ENCODE measurements at places on chromosomes 12 and 14.

DNA sequence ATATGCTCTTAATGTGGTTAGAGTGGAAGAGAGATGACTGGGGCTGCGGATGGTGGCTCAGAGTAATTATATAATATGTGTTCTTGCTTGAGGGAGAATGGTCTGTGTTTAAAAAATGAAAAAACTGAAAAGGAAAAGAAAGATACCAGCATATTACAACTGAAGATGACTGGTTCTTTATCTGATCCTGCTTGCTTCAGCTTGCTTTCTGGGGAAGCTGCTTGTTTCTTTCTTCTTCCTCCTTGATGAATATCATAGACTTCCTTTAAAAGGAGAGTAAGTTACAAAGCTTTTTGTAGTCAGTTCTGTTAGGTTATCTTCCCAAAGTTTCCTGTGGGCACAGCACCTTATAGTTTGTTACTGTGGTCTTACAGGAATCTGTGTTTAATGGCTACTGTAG is 210.9 kb downstream of the ERC1 start:
- H3K27ac ChIP-seq, result no peak overlapping the region
- H3K27me3 ChIP-seq, result no peaks in the 10 kb centered on the region
- peaks cover 2% of the 10 kb centered on the region for H3K4me1 ChIP-seq
- no peak overlapping the region for H3K4me3 ChIP-seq

GRCh38 chr12:54689034-54689372 is 40.8 kb upstream of the DCD start:
- no peak for DNase-seq
- no peak overlapping the region for H3K27ac ChIP-seq

DNA sequence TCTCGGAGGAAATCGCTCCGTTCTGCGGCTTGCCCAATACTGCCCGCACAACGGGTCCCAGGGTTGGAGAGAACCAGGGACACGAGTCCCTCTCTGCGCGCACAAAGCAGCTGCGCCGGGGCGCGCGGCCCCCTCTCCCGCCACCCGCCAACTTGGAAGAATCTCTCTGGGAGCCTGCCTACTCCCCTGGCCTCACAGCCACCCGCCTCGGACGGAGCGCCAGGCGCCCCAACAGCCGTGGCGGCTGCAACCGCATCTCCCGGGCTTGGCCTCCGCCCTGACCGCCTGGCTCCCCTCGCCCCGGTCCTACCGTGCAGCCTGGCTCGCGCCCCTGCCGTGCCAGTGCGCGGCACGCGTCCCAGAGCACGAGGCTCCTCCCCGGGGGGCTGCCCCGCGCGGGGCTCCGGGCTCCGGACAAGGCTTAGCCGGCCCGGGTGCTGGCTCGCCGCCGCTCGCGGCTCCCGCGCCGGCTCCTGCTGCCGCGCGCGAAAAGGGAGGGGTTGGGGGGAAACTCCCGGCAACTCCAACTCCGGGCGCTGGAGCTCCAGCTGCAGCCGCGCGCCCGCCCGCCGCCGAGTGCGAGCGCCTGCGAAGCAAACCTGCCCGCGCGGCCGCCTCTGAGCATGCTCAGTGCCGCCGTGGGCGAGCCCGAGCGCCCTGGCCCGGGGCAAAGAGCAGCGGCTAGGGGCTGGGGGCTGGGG is at the start of gene STXBP6:
TSS of gene STXBP6 (minus strand) at position 580 of the 701 bp plus-strand sequence. CDS start 75,329 bp downstream, outside the sequence.
- peak within 1 kb of the TSS; percentile 66 for H3K4me3 ChIP-seq
- H3K4me1 ChIP-seq, result no peaks in the 10 kb centered on the region
- H3K36me3 ChIP-seq, result no peaks in the 10 kb centered on the region
- peak; percentile 78 for DNase-seq
- peak within 1 kb of the TSS; percentile 38 for H3K27ac ChIP-seq

GRCh38 chr12:2212971-2213869 is 160.4 kb downstream of the CACNA1C start:
- H3K27me3 ChIP-seq, result no peaks in the 10 kb centered on the region
- DNase-seq, result no peak
- H3K27ac ChIP-seq, result no peak overlapping the region
- no peaks in the 10 kb centered on the region for H3K4me1 ChIP-seq
- no peak overlapping the region for H3K4me3 ChIP-seq

- H3K36me3 ChIP-seq, result no peaks in the 10 kb centered on the region
- H3K4me3 ChIP-seq, result no peak overlapping the region
- H3K4me1 ChIP-seq, result no peaks in the 10 kb centered on the region
Observed at GRCh38 chr14:104929268-104930230, 4.9 kb downstream of the PLD4 start.

- no peaks in the 10 kb centered on the region for H3K27me3 ChIP-seq
- no peaks in the 10 kb centered on the region for H3K4me1 ChIP-seq
- H3K27ac ChIP-seq, result no peak overlapping the region
- DNase-seq, result no peak
Observed at GRCh38 chr12:78331753-78332152, 501.1 kb downstream of the NAV3 start.

DNA sequence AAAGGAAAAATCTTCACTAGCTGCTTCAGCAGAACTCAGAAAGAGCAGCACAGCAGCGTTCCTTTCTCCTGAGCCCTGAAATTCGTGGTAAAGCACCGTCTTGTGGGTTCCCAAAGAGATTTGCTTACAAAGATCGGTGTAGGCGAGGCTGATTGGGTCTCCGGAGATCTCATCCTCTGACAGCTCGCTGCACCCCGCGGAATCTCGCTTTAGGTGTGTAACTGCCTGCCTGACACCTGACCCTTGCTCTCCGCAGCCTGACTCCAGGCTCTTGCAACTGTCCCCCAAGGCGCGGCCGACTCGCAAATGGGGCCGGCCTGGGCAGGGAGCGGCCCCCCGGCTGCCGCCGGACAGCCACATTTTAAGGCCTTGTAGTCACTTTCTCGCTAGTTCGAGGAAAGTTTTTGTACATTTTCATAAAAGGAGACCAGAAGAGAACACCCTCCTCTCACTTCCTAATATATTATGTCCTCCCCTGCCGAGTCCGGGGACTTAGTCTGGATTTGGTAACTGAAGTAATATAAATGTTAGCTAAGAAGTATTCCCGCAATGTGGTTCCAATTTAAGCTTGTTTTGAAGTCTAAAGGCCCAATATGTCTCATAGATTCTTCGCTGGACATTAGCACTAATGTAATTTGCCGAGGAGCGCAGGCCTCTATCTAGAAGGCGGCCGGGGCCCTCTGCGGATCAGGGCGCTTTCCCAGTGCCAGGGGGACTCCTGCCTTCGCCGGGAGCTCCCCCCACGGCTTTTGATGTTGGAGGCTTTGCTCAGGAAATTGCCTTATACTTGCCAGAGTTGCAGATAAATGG is 177.3 kb upstream of the CDKN3 start:
- no peak for DNase-seq
- H3K27ac ChIP-seq, result no peak overlapping the region
- no peaks in the 10 kb centered on the region for H3K4me1 ChIP-seq
- peak overlapping the region; percentile 64 for H3K4me3 ChIP-seq
- H3K27me3 ChIP-seq, result no peaks in the 10 kb centered on the region

GRCh38 chr14:79551523-79551922 is 659.8 kb downstream of the DIO2 start:
- H3K27me3 ChIP-seq, result no peaks in the 10 kb centered on the region
- H3K36me3 ChIP-seq, result no peaks in the 10 kb centered on the region
- H3K4me1 ChIP-seq, result no peaks in the 10 kb centered on the region
- no peak overlapping the region for H3K4me3 ChIP-seq
- DNase-seq, result no peak

- H3K4me1 ChIP-seq, result no peaks in the 10 kb centered on the region
- H3K27ac ChIP-seq, result no peak within 1 kb of the TSS
- no peaks in the 10 kb centered on the region for H3K36me3 ChIP-seq
- DNase-seq, result peak; percentile 14
Observed at GRCh38 chr12:40691913-40692764, at the start of gene CNTN1. CNTN1 (plus strand) TSS chr12:40692439.

- no peaks in the 10 kb centered on the region for H3K36me3 ChIP-seq
- no peaks in the 10 kb centered on the region for H3K27me3 ChIP-seq
- H3K4me1 ChIP-seq, result no peaks in the 10 kb centered on the region
- H3K4me3 ChIP-seq, result no peak overlapping the region
- no peak for DNase-seq
Observed at GRCh38 chr12:28446031-28446430, 255.8 kb downstream of the CCDC91 start.

- H3K4me1 ChIP-seq, result no peaks in the 10 kb centered on the region
- no peaks in the 10 kb centered on the region for H3K27me3 ChIP-seq
- H3K4me3 ChIP-seq, result no peak overlapping the region
- H3K36me3 ChIP-seq, result no peaks in the 10 kb centered on the region
- no peak for DNase-seq
Observed at GRCh38 chr12:43100231-43100630, 451.8 kb downstream of the ADAMTS20 start.

GRCh38 chr12:42213023-42213422 is 25.0 kb downstream of the YAF2 start:
- no peak overlapping the region for H3K4me3 ChIP-seq
- H3K27ac ChIP-seq, result no peak overlapping the region
- peaks cover 4% of the 10 kb centered on the region for H3K4me1 ChIP-seq

DNA sequence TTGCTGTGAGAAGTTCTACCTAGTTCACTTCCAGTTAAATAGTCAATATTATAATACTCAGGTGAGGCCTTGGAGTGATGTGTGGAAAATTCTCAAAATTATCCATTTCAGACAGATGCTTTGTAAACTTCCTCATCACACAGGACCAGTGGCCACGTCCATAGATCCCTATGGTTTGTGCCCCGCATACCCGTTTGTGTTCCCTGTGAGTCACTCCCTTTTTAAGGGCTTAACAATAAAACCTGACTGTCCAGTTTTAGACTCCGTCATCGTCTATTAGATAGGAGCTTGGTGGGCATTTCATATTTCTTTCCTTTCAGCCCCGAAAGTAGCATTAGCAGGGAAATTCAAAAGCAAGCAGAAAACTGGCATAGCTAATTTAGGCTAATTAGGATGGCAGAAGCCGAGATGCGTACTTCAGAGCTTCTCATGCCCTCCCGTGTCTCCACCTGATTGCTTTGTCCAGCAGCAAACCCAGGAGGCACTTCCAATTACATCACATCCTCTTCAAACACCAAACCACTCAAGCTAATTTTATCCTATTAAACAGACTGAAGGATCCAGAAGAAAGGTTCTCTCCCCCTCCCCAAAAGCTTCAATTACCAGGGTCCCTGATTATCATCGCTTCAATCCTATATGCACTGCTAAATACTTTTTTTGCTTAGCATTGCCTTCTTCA is 186.6 kb upstream of the OTX2 start:
- H3K27ac ChIP-seq, result no peak overlapping the region
- H3K4me1 ChIP-seq, result no peaks in the 10 kb centered on the region
- no peak for DNase-seq
- H3K4me3 ChIP-seq, result no peak overlapping the region

DNA sequence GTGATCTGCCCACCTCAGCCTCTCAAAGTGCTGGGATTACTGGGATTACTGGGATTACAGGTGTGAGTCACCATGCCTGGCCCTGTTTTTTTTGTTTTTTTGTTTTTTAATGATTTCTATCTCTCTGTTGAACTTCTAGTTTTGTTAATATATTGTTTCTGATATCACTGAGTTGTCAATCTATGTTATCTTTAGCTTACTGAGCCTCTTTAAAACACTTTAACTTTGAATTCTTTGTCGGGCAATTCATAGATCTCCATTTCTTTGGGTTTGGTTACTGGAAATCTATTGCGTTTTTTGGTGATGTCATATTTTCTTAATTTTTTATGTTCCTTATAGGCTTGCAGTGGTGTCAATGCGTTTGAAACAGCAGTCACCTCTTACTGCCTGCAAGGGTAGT is 9.2 kb upstream of the KLRG1 start:
- H3K27ac ChIP-seq, result no peak overlapping the region
- H3K27me3 ChIP-seq, result no peaks in the 10 kb centered on the region
- DNase-seq, result no peak
- H3K4me3 ChIP-seq, result no peak overlapping the region
- no peaks in the 10 kb centered on the region for H3K4me1 ChIP-seq
- H3K36me3 ChIP-seq, result no peaks in the 10 kb centered on the region

GRCh38 chr12:68768431-68768939 is 22.5 kb downstream of the SLC35E3 start:
- no peaks in the 10 kb centered on the region for H3K4me1 ChIP-seq
- H3K27ac ChIP-seq, result no peak overlapping the region
- no peaks in the 10 kb centered on the region for H3K27me3 ChIP-seq
- no peak overlapping the region for H3K4me3 ChIP-seq

DNA sequence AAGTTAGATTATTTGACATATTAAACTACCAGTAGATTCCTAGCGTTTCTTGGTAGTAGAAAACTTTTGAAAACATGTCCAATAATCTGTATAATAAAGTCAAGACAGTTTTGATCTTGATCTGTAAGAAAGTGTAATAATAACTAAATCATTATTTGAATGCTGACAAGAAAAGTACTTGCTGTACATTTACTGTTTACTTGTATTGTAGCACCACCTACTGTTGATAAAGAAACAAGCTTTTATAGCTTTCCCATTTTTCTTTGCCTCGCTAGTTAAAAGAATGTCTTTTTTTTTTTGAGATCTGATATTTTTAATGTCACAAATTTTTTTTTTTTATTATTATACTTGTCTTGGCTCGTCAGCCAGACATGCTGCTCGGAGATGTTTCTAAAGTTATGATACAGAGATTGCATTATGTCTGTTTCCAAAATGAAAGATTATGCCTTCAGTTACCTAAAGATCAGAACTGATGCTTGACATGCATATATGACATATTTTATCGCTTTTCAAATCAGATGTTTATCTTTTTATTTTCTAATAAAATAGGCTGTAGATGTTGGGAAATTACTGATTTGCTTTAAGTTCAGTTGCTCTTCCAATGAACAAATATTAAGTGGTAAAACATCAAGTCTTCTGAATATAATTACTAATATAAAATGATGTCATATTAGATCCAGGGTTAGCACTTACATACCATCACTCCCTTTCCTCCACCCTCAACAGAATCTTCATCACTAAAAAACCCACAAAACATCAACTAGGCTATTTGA is 140.5 kb downstream of the AKAP6 start:
- H3K27me3 ChIP-seq, result no peaks in the 10 kb centered on the region
- H3K4me3 ChIP-seq, result no peak overlapping the region
- H3K36me3 ChIP-seq, result no peaks in the 10 kb centered on the region
- DNase-seq, result peak; percentile 82

GRCh38 chr12:52149182-52149641 is 42.6 kb downstream of the KRT80 start:
- no peak for DNase-seq
- no peak overlapping the region for H3K4me3 ChIP-seq

DNA sequence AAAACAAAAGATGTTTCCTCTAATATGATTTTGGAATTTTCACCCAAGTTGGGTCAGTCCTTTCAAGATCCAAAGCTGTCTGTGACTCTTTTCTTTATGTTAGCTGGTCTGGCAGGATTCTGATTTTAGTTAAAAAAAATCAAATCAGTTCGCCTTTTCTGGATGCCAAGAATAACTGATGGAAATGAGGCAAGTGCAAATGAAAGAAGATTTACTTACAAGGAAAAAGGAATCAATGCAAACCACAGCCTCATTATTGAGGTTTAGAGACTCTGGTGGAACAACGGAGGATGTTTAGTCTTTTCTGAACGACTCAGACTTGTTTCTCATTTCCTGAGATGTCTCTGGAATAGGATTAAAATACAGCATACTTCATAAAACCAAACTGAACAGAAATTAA is 117.0 kb upstream of the DYRK2 start:
- H3K27ac ChIP-seq, result no peak overlapping the region
- H3K4me3 ChIP-seq, result no peak overlapping the region
- no peaks in the 10 kb centered on the region for H3K36me3 ChIP-seq
- peaks cover 6% of the 10 kb centered on the region for H3K4me1 ChIP-seq
- H3K27me3 ChIP-seq, result no peaks in the 10 kb centered on the region
